ENCODE measurements at places on chromosomes 13 and 19. TPM values are rescaled to one million over a fixed set of nuclear protein-coding genes. Genes with fewer than 3 reads are reported as not detected.
A peak's percentile ranks its signal among the peaks of the same experiment; 100 is the strongest.

The SKA3 gene
- 41.5 TPM for total RNA-seq

The RFPL4A gene
- not detected for total RNA-seq

The PPAN gene
- 165 TPM for total RNA-seq

The PNMA8C gene
- total RNA-seq, result not detected

The CYP4F2 gene
- total RNA-seq, result not detected

The OR10H1 gene
- not detected for total RNA-seq

- no peak for DNase-seq
Observed at GRCh38 chr13:107138486-107138885, 570.5 kb upstream of the ARGLU1 start.

- DNase-seq, result no peak
Observed at GRCh38 chr19:41735071-41735600, 20.2 kb upstream of the CEACAM6 start.

DNA sequence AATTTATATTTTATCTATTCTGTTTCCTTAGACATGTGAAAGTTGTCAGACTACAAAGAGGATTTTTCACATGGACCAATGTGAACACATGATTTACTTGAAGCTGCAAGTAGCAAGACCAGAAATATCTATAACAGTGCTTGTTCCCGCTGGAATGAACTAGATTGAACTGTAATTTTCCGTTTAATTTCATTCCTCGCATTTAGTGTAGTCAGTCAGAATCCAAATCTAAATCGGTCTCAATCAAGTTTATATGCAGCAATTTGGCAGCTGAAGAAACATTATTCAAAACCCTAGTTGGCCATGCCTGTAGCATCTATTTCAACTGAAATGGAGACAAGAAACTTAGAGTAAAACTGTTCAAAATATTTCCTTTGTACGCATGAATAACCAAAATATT is 570.7 kb upstream of the SLITRK5 start:
- no peak for DNase-seq

GRCh38 chr13:26179344-26179743 is 42.8 kb downstream of the RNF6 start:
- no peak for DNase-seq

DNA sequence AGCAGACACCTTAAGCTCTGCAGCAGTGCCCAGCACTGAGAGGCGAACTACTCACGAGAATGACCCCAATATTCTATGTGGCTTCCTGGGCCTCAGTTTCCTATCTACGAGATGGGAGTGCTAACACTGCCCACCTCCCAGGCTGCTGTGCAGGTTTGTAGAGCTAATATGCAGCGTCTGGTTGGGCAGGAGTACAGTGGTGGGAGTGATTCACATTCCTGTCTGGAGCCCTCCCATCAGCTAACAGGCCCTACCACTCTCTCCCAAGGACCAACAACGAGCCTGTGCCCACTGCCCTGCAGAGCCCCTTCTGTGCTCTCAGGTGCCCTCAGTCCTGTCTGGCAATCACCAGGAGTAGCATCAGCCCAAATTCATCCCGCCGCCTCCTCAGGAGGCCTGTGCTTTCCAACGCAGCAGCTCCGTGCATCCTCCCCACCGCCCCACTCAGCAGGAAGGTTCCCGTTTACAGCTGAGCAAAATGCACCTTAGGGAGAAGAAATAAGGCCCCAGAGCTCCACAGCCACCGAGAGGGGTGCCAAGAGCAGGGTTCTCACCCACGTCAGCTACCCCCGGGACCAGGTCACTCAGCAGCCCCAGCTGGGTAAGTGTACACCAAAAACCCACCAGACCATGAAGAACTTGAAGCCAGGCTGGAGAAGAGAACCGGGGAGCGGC is 6.6 kb downstream of the AKT2 start:
- no peak for DNase-seq

DNA sequence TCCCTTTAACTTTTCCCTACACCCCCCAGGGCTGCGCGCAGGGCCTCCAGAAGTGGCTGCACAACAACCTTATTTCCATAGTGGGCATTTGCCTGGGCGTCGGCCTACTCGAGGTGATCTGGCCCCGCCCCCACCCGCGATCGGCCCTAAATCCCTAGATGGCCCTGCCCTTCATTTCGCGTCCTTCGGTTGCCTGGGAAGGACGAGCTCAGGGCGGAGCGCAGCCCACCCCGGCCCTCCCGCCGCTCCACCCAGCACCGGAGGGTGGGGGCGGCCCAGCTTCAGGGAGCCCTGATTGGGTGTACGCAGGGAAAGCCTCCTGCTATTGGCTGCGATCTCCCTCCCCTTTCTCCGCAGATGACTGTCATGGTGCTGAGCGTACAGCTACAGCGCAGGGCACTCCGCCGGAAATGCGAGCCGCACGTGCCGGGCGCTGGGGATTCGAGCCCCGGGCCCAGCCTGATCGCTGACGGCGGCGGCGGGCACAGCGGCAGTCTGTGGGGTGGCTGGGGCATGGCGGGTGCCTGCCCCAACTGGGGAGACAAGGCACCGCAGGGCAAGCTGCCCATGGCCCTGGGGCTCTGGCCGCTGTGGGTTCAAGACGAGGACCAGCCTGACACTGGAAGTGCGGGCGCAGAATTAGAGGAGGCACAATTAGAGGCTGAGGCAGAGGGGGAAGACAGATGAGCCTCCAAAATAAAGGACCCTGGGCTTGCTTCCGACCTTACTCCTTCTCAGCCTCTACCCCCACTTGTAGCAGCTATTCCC is 4.3 kb downstream of the CD37 start:
- no peak for DNase-seq

DNA sequence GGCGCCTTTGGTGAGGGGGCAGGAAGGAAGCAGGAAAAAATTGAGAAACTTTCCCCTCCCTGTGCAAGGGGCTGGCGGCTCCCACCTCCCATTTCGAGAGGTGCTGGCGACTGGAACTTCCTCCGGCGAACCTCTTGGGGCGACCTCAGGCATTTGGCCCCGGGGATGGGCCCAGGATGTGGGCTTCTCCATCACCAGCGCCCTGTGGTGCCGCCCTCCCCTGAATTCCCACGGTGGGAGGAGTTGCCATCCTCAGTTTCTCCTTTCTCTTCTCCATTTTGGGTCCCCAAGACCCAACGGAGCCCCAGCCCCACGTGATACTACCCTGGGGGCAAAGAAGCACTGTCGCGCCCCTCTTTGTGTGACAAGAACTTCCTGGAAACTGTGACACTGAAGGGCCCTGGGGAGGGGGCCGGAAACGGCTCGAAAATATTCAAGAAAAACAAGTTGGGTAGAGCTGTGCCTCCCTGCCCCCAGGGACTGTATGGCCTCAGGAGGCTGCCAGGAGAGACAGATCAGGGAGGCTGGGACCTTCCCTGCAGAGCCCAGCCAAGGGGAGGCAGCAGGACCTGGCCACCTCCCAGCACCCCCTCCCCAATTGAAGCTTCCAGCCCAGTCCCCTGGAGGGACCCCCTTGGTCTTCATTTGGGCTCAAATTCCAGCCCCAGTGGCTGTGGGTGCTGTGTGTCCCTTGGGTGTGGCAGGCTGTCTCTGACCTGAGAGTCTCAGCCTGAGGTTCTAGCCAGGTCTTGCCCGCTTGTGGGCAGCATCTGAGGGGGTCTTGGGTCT is 16.2 kb upstream of the AP1M2 start:
- DNase-seq, result peak; percentile 95

DNA sequence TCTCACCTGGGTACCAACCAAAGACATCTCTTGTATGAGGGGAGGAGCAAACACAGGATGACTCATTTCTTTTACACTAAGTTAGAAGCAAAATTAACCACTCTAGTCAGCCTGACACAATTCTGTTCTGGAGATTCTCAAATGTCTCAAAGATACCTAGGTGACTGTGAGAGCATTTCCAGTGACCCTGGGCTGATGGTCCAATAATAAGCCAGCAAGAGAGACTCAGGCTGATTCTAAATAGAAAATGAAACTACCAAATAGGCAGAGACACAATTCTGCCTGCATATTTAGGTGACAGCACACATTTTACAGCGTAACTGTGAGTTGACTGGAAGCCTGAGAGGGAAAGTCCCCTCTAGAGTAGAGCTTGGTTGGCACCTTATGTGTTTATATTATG is 16.3 kb downstream of the ZNF91 start:
- no peak for DNase-seq

GRCh38 chr19:47102346-47103060 is 11.1 kb downstream of the ZC3H4 start:
- no peak for DNase-seq

DNA sequence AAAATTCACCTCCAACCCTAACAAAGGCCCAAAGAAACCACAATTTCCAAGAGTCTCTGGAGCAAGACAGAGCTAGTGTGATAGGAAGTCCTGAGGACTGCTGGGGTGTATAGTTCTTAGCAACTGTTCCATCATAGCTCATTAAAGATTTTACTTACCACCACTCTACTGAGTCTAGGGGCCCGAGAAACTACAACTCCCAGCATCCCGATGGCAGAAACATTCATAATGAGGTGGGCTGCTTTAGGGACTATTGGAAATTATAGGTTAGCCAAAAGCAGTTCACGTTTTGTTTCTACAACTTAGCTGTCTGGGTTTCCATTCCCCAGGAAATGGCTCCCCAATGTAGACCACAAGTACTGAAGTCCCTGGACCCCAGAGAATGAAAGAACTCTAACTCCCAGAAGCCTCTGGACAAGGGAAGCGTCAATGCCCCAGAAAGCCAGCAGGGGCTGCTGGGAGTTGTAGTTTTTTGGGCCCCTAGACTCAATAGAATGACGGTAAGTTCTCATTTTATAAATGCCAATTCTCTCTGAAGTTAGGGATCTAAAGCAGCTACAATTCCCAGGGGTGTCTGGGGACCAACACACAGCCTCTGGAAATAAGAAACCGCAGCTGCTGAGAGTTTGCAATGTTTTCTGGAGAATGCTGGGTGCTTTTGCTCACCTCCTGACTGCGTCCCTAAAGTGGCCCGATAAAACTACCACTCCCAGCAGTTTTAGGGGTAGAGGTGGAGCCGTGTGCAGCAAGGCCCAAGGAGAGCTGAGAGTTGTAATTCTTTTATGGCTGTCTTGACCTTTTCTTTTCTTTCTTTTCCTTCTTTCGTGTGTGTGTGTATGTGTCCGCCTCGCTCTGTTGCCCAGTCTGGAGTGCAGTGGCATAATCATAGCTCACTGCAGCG is 11.1 kb downstream of the FTL start:
- DNase-seq, result peak; percentile 78

GRCh38 chr19:3533033-3533432 is 5.9 kb upstream of the TEKTIP1 start:
- no peak for DNase-seq

DNA sequence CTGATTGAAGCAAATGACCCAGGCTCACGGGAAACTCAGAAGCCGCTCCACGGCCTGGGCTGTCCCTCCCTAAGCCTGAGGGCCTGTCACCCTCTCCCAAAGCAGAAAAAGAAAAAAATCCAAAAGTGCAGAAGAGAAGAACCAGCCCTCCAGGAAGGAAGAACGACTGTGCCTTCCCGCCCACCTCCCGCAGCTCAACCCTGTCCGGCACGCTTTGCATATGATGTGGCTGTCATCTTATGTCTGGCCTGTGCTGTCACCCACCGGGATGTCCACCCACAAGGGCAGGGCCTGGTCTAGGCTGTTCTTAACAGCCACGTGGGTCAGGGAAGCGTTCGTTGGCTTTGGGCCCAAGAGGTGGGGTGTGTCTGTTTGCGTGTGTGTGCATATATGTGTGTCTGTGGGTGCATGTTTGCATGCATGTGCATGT is 13.7 kb downstream of the ZBTB7A start:
- DNase-seq, result no peak

- no peak for DNase-seq
Observed at GRCh38 chr13:95204231-95204765, 97.0 kb downstream of the ABCC4 start.

All from activated CD8-positive, alpha-beta T cell treated with anti-CD3 and anti-CD28 coated beads for 36 hours (primary cell).